ENCODE measurements at places on chromosomes 7 and 10. TPM values are rescaled to one million over a fixed set of nuclear protein-coding genes. Genes with fewer than 3 reads are reported as not detected.
A peak's percentile ranks its signal among the peaks of the same experiment; 100 is the strongest.

LLCFC1 gene
- not detected for total RNA-seq

PDIA4 gene
- 88.3 TPM for total RNA-seq

STEAP2 gene
- total RNA-seq, result not detected

SLC35G1 gene
- 3.6 TPM for total RNA-seq

LEP gene
- not detected for total RNA-seq

FAM25C gene
- total RNA-seq, result not detected

ARMH3 gene
- total RNA-seq, result 21.0 TPM

SPDYE2B gene
- not detected for total RNA-seq

OR6V1 gene
- total RNA-seq, result not detected

PAX4 gene
- not detected for total RNA-seq

GRCh38 chr10:71743089-71743838, 23.7 kb upstream of the C10orf105 start:
- H3K4me1 ChIP-seq, result peaks cover 100% of the 10 kb centered on the region
- peaks cover 20% of the 10 kb centered on the region for H3K36me3 ChIP-seq
- H3K4me3 ChIP-seq, result no peak overlapping the region
- H3K27me3 ChIP-seq, result no peaks in the 10 kb centered on the region
- peak overlapping the region; percentile 97 for H3K27ac ChIP-seq

- H3K36me3 ChIP-seq, result no peaks in the 10 kb centered on the region
- no peaks in the 10 kb centered on the region for H3K4me1 ChIP-seq
- H3K27me3 ChIP-seq, result peaks cover 3% of the 10 kb centered on the region
- no peak for DNase-seq
- H3K4me3 ChIP-seq, result no peak overlapping the region
Measured at GRCh38 chr7:17622451-17622850, 317.8 kb downstream of the SNX13 start.

DNA sequence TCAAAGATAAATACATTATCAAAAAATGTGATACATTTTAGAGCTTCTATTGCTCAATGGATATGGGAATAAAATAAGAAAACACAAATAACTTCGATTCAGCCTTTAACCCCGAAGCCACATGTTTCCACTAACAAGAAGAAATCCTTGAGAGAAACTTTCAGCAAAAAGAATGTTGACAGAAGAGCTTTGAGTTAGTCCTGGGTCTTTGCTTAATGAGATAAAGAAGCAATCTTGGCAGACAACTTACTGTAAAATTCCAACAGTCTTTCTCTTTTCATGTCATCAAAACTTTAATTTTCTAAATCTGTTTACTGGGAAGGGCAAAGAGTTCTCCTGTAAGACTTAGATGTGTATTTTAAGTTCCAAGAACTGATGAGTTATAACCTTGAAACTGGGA, 810.2 kb downstream of the CNTNAP2 start:
- no peak overlapping the region for H3K4me3 ChIP-seq
- no peak for DNase-seq
- H3K27me3 ChIP-seq, result no peaks in the 10 kb centered on the region
- H3K27ac ChIP-seq, result no peak overlapping the region

GRCh38 chr10:130062976-130063375, 47.7 kb downstream of the C10orf143 start:
- H3K4me1 ChIP-seq, result no peaks in the 10 kb centered on the region
- H3K36me3 ChIP-seq, result peaks cover 5% of the 10 kb centered on the region
- DNase-seq, result no peak

DNA sequence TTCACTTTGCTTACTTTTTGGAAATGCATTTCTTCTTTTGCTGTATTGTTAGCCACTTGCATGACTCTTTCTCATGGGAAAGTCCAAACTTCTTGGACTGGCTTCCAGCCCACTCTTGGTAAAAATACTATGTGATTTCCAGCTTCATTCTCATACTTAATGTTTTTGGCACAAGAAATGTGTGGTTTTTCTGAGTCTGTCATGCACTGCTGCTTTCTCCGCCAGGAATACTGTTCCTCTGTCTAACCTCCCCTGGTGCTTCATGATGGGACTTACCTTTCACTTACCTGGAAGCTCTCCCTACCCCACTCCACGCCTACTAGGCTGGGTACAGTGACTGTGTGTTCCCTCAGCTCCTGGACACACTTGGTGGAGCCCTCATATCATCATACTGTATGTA, 18.7 kb downstream of the MGAM2 start:
- H3K27ac ChIP-seq, result no peak overlapping the region
- H3K27me3 ChIP-seq, result peaks cover 8% of the 10 kb centered on the region
- H3K36me3 ChIP-seq, result no peaks in the 10 kb centered on the region
- no peak overlapping the region for H3K4me3 ChIP-seq
- no peaks in the 10 kb centered on the region for H3K4me1 ChIP-seq
- no peak for DNase-seq

- H3K36me3 ChIP-seq, result no peaks in the 10 kb centered on the region
- H3K4me1 ChIP-seq, result peaks cover 5% of the 10 kb centered on the region
- H3K27me3 ChIP-seq, result peaks cover 16% of the 10 kb centered on the region
- no peak overlapping the region for H3K27ac ChIP-seq
Measured at GRCh38 chr7:116828281-116828680, 34.1 kb upstream of the CAPZA2 start.

- no peaks in the 10 kb centered on the region for H3K36me3 ChIP-seq
- no peak overlapping the region for H3K4me3 ChIP-seq
- no peak for DNase-seq
- no peak overlapping the region for H3K27ac ChIP-seq
- H3K27me3 ChIP-seq, result peaks cover 2% of the 10 kb centered on the region
Measured at GRCh38 chr10:81096558-81096957, 558.9 kb downstream of the SH2D4B start.

- peaks cover 35% of the 10 kb centered on the region for H3K4me1 ChIP-seq
- peaks cover 76% of the 10 kb centered on the region for H3K36me3 ChIP-seq
- peak; percentile 32 for DNase-seq
- no peaks in the 10 kb centered on the region for H3K27me3 ChIP-seq
- peak overlapping the region; percentile 99 for H3K4me3 ChIP-seq
Measured at GRCh38 chr7:142790056-142790455, 19.3 kb downstream of the PRSS2 start.

- no peaks in the 10 kb centered on the region for H3K36me3 ChIP-seq
- peaks cover 2% of the 10 kb centered on the region for H3K27me3 ChIP-seq
- no peak overlapping the region for H3K4me3 ChIP-seq
Measured at GRCh38 chr10:126617733-126618132, 52.8 kb downstream of the C10orf90 start.

DNA sequence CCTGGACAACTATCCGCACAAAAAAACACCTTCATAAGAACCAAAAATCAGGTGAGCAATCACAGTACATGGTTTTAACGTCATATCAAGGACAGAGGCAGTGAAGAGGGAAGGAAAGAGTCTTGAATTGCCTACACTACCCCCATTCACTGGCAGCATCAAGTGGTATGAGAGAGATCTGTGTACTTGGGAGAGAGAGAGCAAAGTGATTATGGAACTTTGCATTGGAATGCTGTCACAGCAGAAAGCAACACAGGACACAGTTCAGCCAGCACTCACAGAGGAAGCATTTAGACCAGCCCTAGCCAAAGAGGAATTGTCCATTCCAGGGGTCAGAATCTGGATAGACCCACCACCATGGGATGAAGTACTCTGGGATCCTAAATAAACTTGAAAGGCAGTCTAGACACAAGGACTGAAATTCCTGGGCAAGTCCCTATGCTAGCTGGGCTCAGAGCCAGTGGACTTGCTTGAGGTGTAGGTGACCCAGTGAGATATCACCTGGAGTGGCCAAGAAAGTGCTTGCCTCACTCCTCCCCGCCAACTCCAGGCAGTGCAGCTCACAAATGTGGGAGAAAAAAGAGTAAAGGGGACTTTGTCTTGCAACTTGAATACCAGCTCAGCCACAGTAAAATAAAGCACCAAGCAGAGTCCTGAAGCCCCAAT, 30.5 kb upstream of the SFTPD start:
- no peak for DNase-seq
- H3K4me3 ChIP-seq, result no peak overlapping the region
- no peaks in the 10 kb centered on the region for H3K36me3 ChIP-seq
- no peak overlapping the region for H3K27ac ChIP-seq
- peaks cover 6% of the 10 kb centered on the region for H3K4me1 ChIP-seq
- H3K27me3 ChIP-seq, result peaks cover 53% of the 10 kb centered on the region

GRCh38 chr7:88001744-88002530, 67.9 kb downstream of the ADAM22 start:
- no peaks in the 10 kb centered on the region for H3K36me3 ChIP-seq
- DNase-seq, result no peak
- H3K4me3 ChIP-seq, result no peak overlapping the region
- H3K4me1 ChIP-seq, result no peaks in the 10 kb centered on the region
- no peaks in the 10 kb centered on the region for H3K27me3 ChIP-seq
- H3K27ac ChIP-seq, result no peak overlapping the region

DNA sequence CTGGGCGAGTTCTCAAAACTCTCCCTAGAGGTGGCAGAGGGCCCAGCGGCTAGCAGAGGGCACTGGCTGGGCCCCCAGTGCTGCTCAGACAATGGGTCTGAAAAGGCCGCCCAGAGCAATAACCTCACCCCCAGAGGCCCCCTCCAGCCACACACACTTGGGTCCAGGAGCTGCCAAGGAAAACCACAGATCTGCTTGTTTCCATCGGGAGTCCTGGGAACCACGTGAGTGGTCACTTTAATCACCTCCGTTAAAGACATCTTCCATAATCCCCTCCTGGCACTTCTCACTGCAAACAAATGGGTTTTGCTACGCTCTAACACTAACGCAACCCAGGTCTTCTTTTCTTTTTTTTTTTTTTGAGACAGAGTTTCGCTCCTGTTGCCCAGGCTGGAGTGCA, 30.0 kb downstream of the NUDT1 start:
- no peaks in the 10 kb centered on the region for H3K4me1 ChIP-seq
- no peak overlapping the region for H3K27ac ChIP-seq
- no peak overlapping the region for H3K4me3 ChIP-seq
- H3K36me3 ChIP-seq, result peaks cover 5% of the 10 kb centered on the region
- no peak for DNase-seq
- no peaks in the 10 kb centered on the region for H3K27me3 ChIP-seq

DNA sequence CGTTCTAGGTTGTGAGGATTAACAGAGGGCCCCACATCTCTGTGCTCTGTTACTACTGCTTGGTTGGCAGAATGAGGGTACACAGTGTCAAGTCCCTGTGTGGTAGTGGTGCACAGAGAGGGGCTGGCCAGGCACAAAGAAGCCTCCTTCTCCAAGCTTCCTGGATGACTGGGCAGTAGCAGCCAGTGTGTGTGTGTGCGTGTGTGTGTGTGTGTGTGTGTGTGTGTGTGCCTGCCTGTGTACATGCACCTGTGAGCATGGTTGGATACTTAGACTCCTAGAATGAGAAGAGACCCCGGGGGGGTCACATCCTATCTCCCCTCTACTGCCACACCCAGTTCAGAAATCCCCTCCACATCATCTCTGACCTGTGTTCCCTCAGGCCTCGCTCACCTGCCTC, 146.7 kb upstream of the UNC5B start:
- H3K36me3 ChIP-seq, result no peaks in the 10 kb centered on the region
- no peaks in the 10 kb centered on the region for H3K27me3 ChIP-seq
- H3K4me3 ChIP-seq, result no peak overlapping the region

- peaks cover 26% of the 10 kb centered on the region for H3K36me3 ChIP-seq
- H3K27me3 ChIP-seq, result no peaks in the 10 kb centered on the region
- peak overlapping the region; percentile 91 for H3K4me3 ChIP-seq
- peak overlapping the region; percentile 98 for H3K27ac ChIP-seq
Measured at GRCh38 chr7:45001138-45001694, 1.2 kb downstream of the CCM2 start.

- DNase-seq, result no peak
- H3K36me3 ChIP-seq, result peaks cover 4% of the 10 kb centered on the region
- no peak overlapping the region for H3K27ac ChIP-seq
- no peaks in the 10 kb centered on the region for H3K27me3 ChIP-seq
Measured at GRCh38 chr10:112696592-112696991, 249.6 kb downstream of the VTI1A start.

DNA sequence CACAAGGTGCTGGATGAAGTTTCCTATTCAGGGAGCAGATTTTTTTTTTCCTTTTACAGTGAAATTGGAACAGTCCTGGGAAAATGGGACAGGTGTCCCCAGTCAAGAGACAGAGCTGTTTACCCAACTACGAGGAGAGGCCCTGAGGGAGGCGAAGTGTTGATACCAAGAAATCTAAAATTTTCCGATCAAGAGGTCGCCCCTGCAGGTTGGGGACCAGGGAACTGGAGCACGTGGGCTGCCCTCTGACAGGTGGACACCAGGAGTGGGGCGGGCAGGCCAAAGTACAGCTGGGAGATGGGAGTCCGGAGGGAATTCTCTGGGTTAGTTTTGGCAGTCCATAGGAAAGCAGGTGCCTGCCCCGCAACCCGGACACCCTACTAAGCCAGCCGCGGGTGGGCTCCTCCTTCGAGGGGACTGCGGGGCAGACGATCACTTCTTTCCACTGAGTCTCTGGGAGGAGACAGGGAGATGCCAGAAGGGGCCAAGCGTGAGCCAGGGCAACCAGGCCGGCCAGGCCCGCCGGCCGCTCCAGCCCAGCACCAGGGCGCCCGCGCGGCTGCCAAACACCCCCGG, 965 bp upstream of the CAMK1D start:
- peaks cover 3% of the 10 kb centered on the region for H3K36me3 ChIP-seq
- H3K4me3 ChIP-seq, result peak overlapping the region; percentile 67

DNA sequence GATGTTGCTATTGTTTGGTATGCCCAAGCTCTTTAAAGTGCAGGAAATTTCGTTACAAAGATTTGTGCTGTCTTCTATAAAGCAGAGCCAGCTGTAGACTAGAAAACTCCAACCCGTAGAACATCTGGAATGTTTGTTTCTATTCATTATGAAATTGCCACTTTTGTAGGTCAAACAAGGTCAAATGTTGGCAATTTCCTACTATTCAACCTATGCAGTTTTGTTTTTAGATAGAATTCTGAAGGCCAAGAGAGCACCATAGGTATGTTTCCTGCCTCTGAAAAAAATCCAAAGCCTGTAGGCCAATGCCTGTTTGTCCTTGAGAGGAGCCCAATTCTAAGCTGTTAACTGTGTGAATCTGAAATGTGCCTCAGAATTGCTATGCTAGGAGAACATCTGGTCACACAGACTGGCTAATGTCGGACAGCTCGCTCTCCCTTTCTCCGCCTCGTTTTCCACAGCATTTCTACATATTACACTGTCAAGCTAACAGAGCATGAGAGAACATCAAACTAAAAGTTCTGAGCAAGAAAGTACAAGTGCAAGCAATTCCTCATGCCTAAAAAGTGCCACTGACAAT, 267.2 kb upstream of the LRGUK start:
- no peaks in the 10 kb centered on the region for H3K36me3 ChIP-seq
- H3K4me3 ChIP-seq, result no peak overlapping the region
- DNase-seq, result no peak
- H3K27me3 ChIP-seq, result no peaks in the 10 kb centered on the region
- H3K4me1 ChIP-seq, result no peaks in the 10 kb centered on the region

DNA sequence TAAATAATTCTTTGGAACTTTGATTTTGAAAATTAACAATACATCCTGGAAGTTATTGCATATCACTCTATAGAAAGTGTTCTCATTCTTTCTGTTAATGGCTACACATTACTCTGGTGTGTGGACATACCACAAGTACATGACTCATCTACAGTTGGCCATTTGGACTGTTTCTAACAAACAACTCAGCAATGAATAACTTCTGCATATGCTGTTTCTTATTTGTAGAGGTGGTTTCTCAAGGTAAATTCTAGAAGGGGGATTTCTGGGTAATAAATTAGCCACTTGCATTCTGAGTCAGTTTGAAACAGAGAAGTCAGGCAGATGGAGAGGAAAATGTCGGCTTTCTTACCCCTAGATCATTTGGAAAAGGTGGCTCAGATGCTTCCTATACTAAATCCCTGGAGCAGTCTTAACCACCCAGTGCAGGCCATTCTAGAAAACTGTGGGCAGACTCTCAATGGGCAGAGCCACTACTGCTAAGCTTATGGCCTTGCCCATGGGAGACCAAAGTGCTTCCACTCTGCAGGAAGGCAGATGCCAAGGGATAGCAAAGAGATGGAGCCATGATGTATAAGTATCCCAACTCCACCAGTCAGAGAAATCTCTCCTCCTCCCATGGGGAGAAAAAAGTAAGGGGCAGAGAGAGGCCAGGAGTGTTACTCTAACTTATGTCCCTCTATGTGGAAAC, 194.0 kb upstream of the PLPP4 start:
- no peak for DNase-seq
- H3K4me3 ChIP-seq, result no peak overlapping the region
- H3K27ac ChIP-seq, result no peak overlapping the region
- H3K36me3 ChIP-seq, result no peaks in the 10 kb centered on the region
- no peaks in the 10 kb centered on the region for H3K4me1 ChIP-seq
- H3K27me3 ChIP-seq, result peaks cover 15% of the 10 kb centered on the region

Measured in activated CD4-positive, alpha-beta T cell treated with anti-CD3 and anti-CD28 coated beads for 36 hours (primary cell).